ENCODE measurements at places on chromosomes 2 and 18. TPM values are rescaled to one million over a fixed set of nuclear protein-coding genes. Genes with fewer than 3 reads are reported as not detected.
A peak's percentile ranks its signal among the peaks of the same experiment; 100 is the strongest.

The RNF144A gene
- 49.6 TPM for total RNA-seq

The FAM228B gene
- 21.0 TPM for total RNA-seq

The TMEM169 gene
- total RNA-seq: 34.8 TPM

DNA sequence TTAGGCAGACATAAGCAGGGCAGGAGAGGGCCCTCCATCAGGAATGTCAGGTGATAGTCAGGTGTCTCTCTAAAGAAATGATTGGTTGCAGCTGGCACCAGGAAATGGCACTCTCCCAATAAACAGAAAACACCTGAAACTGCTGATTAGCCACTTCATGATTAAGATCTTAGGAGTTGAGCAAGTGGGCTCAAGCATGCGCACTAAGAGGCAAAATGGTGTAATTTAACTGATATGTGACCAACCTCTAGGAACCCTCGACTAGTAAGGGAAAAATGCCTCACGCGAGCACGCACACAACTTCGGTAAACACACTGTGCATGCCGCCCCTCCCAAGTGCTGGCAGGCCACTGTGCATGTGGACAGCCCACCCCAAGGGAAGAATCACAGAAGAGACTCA is 23.8 kb upstream of the SLC35G4 start:
- H3K27ac ChIP-seq: no peak overlapping the region
- no peaks in the 10 kb centered on the region for H3K36me3 ChIP-seq
- H3K4me3 ChIP-seq: no peak overlapping the region
- H3K4me1 ChIP-seq: no peaks in the 10 kb centered on the region
- no peaks in the 10 kb centered on the region for H3K27me3 ChIP-seq

GRCh38 chr2:54770676-54771075 is 47.2 kb downstream of the EML6 start:
- peaks cover 7% of the 10 kb centered on the region for H3K36me3 ChIP-seq
- no peak for DNase-seq
- H3K27me3 ChIP-seq: no peaks in the 10 kb centered on the region
- H3K4me1 ChIP-seq: no peaks in the 10 kb centered on the region
- no peak overlapping the region for H3K4me3 ChIP-seq
- H3K27ac ChIP-seq: no peak overlapping the region

- H3K4me3 ChIP-seq: no peak overlapping the region
- H3K4me1 ChIP-seq: no peaks in the 10 kb centered on the region
Observed at GRCh38 chr18:53747210-53747609, 477.3 kb downstream of the MBD2 start.

GRCh38 chr2:112728029-112728362 is 7.2 kb downstream of the NT5DC4 start:
- DNase-seq: no peak
- H3K36me3 ChIP-seq: no peaks in the 10 kb centered on the region

- H3K36me3 ChIP-seq: no peaks in the 10 kb centered on the region
- peaks cover 30% of the 10 kb centered on the region for H3K4me1 ChIP-seq
- no peak for DNase-seq
- H3K27me3 ChIP-seq: no peaks in the 10 kb centered on the region
- peak overlapping the region; percentile 78 for H3K4me3 ChIP-seq
Observed at GRCh38 chr2:86202336-86202692, 3.1 kb downstream of the MRPL35 start.

GRCh38 chr2:121994238-121995206 is 239.1 kb downstream of the TSN start:
- H3K36me3 ChIP-seq: no peaks in the 10 kb centered on the region
- no peak for DNase-seq
- no peaks in the 10 kb centered on the region for H3K4me1 ChIP-seq
- no peak overlapping the region for H3K27ac ChIP-seq

DNA sequence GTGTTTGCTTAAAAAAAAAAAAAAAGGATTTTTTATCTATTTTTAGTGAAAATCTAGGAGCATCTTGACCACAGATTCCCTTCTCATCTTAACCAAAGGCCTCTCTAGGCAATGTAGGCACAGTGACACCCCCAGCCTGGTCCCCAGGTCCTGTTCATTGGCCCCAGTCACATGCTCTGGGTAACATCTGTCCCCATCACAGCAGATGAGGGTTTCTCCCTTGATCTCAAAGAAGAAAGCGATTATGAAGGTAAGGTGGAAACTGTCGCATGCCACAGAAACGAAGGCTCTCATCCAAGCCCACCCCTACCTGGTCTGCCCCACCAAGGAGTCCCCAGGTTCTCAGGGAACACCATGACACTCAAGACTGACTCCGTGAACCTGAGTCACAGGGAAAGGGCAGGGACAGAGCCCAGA is 4.7 kb downstream of the HS6ST1 start:
- peaks cover 40% of the 10 kb centered on the region for H3K4me1 ChIP-seq
- no peak overlapping the region for H3K4me3 ChIP-seq
- H3K27me3 ChIP-seq: peaks cover 9% of the 10 kb centered on the region
- no peak for DNase-seq

- H3K4me1 ChIP-seq: peaks cover 15% of the 10 kb centered on the region
- H3K27ac ChIP-seq: no peak overlapping the region
- no peaks in the 10 kb centered on the region for H3K27me3 ChIP-seq
- peaks cover 13% of the 10 kb centered on the region for H3K36me3 ChIP-seq
- no peak overlapping the region for H3K4me3 ChIP-seq
Observed at GRCh38 chr2:69177063-69177771, 164.2 kb downstream of the ANTXR1 start.

- H3K4me3 ChIP-seq: no peak overlapping the region
- H3K27ac ChIP-seq: peak overlapping the region; percentile 1
- no peak for DNase-seq
- H3K27me3 ChIP-seq: peaks cover 11% of the 10 kb centered on the region
Observed at GRCh38 chr2:38438883-38439612, 62.0 kb upstream of the ATL2 start.

GRCh38 chr18:24539866-24540617 is 79.6 kb downstream of the HRH4 start:
- no peaks in the 10 kb centered on the region for H3K27me3 ChIP-seq
- no peak for DNase-seq
- no peaks in the 10 kb centered on the region for H3K36me3 ChIP-seq
- peaks cover 6% of the 10 kb centered on the region for H3K4me1 ChIP-seq
- H3K27ac ChIP-seq: no peak overlapping the region

DNA sequence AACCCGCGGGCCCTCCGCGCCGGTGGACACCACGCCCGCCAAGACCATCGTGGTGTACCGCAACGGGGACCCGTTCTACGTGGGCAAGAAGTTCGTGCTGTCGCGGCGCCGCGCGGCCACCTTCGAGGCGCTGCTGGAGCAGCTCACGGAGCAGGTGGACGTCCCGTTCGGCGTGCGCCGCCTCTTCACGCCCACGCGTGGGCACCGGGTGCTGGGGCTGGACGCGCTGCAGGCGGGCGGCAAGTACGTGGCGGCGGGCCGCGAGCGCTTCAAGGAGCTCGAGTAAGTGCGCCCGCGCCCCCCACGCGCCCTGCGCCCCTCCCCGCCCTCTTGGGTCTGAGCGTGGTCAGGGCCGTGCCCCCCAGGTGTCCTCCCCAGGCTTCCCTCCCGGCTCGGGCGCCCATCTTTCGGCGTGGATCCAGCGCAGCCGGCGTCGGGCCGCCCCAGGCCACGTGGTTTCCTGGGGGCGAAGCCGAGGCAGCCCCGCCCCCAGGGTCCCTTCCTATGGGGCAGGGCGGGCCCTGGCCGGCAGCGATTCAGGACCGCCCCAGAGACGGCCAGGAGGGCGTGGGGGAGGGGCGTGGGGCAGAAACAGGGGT is 481 bp downstream of the DCDC2C start:
- H3K36me3 ChIP-seq: peaks cover 6% of the 10 kb centered on the region
- peaks cover 66% of the 10 kb centered on the region for H3K27me3 ChIP-seq
- H3K27ac ChIP-seq: no peak overlapping the region

GRCh38 chr18:55475467-55475866 is 112.5 kb downstream of the TCF4 start:
- H3K4me1 ChIP-seq: peaks cover 5% of the 10 kb centered on the region
- no peak overlapping the region for H3K4me3 ChIP-seq
- H3K27me3 ChIP-seq: no peaks in the 10 kb centered on the region
- H3K36me3 ChIP-seq: no peaks in the 10 kb centered on the region
- no peak for DNase-seq

DNA sequence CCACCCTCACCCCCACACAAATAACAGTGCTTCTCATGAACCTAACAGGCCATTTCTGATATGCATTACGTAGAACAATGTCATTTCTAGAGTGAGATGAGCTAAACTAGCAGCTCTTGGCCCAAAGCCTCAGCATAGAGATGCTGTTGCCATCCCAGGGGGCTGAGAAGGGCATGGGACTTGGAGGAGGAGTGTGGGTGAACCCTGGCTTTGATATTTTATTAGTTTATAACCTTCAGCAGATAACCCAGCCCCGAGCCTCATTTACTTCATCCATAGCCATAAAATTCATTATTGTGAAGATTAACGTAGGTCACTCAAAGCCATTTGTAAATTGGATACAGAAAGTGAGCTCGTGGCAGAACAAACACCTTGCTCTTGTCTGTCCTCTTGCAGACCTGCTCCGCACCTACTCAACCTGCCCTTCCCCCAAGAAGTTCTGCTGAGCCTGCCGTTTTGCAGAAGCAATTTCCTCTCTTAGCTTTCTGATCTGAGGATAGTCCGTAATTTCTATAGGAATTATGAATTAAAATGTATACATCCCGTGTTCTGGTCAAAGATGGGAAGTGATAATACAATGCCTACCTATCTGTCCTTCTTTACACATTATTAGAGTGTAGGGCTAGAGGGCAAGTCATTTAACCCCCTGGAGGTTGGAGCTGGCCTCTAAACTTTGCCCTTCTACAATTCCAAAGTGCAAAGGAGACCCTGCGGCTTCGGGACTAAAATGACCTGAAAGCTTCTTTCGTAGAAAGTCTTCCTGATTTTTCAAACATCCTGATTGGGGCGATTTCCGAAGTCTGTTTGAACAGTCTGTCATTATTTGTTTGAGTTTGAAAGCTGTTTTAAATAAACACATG is 187.4 kb downstream of the BCL2 start:
- H3K27me3 ChIP-seq: no peaks in the 10 kb centered on the region
- no peak overlapping the region for H3K27ac ChIP-seq
- H3K36me3 ChIP-seq: no peaks in the 10 kb centered on the region
- no peak overlapping the region for H3K4me3 ChIP-seq

GRCh38 chr18:12944709-12945108 is 3.1 kb upstream of the SEH1L start:
- H3K27ac ChIP-seq: no peak overlapping the region
- peak overlapping the region; percentile 23 for H3K4me3 ChIP-seq
- no peak for DNase-seq
- peaks cover 20% of the 10 kb centered on the region for H3K4me1 ChIP-seq
- H3K36me3 ChIP-seq: peaks cover 5% of the 10 kb centered on the region

DNA sequence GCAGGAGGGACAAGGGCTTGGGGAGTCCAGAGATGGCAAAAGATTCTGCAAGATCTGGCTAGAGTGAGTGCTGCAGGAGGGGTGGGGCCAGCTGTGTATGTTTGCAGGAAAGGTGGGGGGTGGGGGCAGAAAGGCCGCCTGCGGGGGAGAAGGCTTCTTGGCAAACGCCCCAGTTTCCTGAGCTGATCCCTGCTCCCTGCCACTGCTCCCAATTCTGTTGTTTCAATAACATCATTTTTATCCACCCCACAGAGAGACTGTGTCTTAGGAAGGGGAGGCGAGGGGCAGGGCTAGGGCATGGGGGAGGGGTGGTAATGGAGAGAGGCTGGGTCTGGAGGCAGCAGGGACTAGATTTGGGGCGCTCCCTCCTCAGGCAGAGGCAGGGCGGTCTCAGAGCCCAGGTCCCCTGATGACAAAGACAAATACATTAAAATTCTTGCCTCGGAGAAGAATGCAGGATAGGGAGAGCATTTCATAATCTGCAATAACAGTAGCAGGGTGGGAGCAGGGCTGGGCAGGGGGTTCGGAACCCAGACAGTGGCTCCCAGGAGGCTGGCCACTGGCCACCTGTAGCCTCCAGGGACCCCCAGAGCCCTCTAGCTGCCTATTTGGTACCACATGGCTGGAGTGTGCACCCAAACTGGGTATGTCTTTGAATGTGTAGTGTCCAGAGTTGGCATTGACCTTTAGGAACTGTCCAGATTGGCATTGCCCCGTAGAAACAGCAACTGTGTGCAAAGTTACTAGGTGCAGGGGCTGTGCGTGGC is 2.1 kb upstream of the WNT6 start:
- peak overlapping the region; percentile 64 for H3K4me3 ChIP-seq
- H3K36me3 ChIP-seq: no peaks in the 10 kb centered on the region
- H3K27me3 ChIP-seq: peaks cover 94% of the 10 kb centered on the region
- no peak for DNase-seq
- no peak overlapping the region for H3K27ac ChIP-seq

DNA sequence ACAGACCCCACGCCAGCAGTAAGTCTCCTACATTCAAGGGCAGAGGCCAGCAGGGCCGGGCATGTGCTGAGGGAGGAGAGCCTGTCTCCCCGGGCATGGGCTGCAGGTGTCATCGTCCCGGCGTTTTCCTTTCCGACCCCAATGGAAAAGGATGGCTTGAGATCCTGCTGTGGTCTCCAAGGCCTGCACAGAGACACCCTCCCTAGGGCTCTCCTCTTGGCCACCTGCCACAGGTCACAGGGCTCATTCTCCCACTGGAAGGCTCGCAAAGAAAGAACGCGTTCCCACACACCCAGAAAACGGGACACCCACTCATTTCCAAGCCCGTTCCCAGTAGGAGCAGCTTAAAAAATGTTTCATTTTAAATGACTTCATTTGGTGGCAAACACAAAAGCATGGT is 41.0 kb downstream of the DIPK1C start:
- H3K4me1 ChIP-seq: peaks cover 24% of the 10 kb centered on the region
- H3K36me3 ChIP-seq: no peaks in the 10 kb centered on the region
- no peak for DNase-seq
- H3K4me3 ChIP-seq: no peak overlapping the region
- no peak overlapping the region for H3K27ac ChIP-seq

GRCh38 chr2:175576875-175577274 is 395.4 kb upstream of the ATP5MC3 start:
- DNase-seq: no peak
- H3K4me3 ChIP-seq: no peak overlapping the region
- H3K4me1 ChIP-seq: no peaks in the 10 kb centered on the region

DNA sequence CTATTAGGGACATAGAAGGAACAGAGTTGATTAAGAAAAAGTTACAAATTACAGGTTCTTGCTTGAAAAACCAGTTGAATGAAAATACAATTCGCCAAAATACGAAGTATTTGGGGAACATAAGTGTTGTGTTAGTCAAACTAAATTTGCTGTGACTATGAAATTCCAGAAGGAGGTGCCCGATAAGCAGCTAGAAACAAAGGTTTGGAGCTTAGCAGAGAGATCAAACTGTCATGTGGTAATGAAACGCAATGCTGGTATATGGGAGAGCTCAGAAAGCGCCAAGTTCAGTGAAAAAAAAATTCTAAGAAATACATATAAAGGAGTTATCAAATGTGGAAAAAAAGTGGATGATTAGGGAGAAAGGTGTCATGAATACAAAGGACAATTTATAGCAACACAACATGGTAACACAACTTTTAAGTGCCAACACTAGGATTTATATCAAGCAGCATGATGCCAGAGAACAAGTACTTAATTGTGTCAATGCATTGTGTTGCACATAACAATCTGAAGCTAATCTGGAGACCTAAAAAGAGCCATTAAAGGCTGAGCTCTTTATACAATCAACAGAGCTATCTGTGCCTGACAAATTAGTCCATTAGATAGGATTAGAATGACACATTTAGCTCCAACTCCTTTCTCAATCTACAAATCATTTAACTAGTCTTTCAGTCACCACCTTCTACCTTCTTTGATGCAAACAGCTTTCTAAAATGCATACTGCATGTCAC is 31.2 kb downstream of the SMAD2 start:
- DNase-seq: no peak
- H3K36me3 ChIP-seq: peaks cover 34% of the 10 kb centered on the region
- H3K27ac ChIP-seq: no peak overlapping the region
- H3K4me3 ChIP-seq: no peak overlapping the region
- H3K4me1 ChIP-seq: peaks cover 43% of the 10 kb centered on the region
